ENCODE measurements at places on chromosomes 16 and 17.

DNA sequence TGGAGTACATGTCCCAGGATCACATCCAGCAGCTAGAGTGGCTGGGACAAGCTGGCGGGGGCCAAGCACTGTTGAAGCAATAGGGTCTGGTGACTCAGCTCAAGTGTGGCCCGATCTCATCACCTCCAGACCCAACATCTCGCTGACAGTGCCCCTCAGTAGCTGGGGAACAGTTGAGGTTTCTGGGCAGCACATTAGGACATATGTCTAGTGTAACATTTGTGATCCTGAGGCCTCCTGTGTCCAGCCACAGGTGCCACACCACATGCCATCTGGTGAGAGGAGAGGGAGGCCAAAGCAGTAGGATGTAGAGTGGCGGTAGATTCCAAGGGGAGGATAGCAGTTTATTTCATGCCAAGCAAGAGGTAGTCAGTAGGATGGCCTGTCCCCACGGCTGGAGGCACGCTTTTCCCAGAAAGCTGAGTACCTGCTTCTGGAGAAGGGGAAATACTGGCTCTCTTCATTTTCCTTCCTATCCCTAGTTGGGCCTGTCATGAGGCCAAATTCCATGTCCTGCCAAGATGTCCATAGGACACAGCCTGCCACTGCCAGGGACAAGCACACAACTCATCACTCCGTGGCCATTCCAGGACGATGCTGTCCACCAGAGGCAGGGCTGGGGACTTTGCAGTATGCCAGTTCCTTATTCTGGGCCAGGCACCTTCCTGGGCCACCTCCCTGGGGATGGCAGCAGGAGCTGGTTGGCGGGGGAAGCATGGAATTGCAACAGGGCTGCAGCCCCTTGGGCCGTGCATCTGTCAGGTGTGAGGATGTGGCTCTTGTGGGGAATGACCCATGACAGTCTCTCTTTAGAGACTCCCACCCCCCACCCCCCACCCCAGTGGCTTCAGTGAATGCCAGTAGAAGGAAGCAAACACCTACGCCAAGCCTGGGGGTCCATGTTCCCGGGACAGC, 24.0 kb downstream of the GGA3 start:
- no peak for DNase-seq

- no peak for DNase-seq
Observed at GRCh38 chr16:7330709-7331108, 1.9 kb upstream of the RBFOX1 start.

DNA sequence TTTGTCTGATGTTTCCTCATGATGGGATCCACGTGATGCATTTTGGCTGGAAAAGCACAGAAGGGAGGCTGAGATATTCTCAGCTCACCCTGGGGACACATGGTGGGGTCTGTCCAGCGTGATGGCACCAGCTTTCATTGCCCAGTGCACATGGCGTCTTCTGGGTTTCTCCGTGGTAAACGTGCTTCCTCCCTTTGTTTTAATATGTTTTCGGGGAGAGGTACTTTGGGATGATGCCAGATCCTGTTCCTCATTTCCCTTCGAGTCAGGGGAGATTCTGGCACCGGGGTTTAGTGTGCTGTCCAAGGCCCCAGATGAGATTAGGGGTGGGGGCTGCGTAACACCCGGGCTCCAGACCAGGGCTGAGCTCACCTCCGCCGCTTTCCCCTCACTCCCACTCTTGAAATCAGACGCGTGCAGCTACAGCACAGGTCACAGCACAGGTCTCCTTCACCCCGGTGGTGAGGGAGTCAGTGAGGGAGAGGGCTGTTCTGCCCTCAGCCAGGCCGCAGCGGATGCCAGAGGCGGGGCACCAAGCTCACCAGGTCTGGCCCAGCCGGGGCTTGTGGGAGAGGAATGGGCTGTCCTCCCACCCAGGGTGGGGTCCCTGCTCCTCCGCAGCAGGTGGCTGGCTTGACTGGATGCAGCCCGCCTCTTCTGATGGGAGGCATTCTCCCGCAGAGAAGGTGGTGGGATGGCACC, 33.9 kb downstream of the COX4I1 start:
- DNase-seq = no peak

DNA sequence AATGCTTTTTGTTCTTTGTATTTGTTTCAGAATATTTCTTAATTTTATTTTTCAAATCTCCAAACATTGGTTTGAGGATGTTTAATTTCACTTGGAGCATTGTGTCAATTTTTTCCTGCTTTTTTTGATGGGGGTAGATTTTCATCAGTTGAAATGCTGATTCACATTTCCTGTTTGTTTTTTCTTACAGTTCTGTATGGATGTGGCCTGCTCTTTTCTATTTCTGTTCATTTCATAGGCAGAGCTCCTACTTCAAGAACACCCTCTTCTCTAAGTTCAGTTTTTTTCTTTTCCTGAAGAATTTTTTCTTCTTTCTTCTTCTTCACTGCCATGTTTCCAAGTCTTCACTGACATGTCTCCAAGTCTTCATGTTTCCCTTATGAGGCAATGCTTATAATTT, 8.8 kb downstream of the MBTD1 start:
- DNase-seq = no peak

DNA sequence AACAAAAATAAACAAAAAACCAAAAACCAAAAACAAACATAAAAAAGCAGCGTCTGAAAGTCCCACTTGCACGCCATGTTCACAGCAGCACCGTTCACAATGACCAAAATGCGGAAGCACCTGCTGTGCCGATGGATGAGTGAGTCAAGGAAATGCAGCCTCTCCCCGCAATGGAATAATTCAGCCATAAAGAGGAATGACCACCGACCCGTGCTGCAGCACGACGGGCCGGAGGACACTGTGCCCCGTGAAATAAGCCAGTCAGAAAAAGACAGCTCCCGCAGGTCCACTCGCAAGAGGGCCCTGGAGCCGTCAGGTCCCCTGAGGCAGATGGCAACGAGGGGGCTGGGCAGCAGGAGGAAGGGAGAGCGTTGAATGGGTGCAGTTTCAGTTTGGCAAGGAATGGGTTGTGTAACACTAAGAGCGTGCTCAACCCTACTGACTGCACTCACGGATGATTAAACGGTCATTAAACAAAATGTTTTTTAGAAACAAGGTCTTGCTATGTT, 5.1 kb downstream of the CLCN7 start:
- DNase-seq = no peak

DNA sequence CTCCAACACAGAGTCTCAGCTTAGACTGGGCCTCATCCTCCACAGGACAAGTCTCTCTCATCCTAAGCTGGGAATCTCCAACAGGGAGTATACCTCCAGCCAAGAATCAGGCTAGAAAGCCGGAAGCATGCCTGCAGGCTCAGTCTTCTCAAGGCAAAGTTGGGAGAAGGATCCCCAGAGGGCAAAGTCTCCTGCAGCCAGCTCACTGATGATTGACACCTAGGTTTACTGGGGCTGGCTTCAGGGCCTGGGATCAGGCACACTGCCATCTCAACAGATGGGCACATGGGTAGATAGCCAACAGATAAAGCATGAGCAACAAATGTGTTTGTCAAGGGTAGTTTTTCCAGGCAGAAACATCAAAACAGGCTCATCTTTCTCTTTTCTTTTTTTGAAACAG, 56.1 kb upstream of the TOX3 start:
- DNase-seq = no peak

- peak; percentile 61 for DNase-seq
Observed at GRCh38 chr16:23060458-23061320, 88.6 kb downstream of the USP31 start.

DNA sequence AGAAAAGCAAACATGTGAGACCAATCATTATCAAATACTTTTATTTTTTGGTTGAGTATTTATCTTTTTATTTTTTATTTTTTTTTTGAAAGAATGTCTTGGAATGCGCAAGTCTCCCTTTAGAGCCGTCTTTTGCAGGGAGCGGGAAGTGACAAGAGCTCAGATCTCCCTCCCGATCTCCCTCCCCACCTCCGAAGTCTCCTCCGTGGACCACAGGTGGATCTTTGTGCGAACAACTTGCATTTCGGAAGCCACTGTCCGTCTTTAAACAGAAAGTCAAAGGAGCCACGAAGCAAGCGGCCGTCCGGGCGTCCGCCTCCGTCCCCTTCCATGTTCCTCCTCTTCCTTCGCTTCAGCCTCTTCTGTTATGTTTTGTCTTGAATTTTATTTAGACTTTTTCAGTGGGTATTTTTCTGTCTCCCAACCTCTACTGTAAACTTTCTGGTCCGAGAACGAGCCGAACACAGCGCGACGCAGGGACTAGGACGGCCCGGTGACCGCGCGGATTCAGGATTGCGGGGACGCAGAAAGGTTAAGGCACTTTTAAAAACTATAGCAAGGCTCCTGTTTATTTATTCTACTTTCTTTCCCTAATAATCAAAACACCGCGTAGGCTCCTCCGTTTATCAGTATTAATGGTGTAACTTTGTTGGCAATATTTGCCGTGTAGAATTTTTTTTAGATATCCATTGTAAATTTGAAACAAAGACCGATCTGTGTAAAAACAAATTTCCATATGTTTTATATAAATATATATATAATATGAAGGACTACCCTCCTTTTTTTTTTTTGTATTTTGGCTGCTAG, 3.3 kb downstream of the FOXF1 start:
- peak; percentile 23 for DNase-seq

All from amniotic epithelial cell (primary cell).